ENCODE measurements at places on chromosomes 12 and 14.

DNA sequence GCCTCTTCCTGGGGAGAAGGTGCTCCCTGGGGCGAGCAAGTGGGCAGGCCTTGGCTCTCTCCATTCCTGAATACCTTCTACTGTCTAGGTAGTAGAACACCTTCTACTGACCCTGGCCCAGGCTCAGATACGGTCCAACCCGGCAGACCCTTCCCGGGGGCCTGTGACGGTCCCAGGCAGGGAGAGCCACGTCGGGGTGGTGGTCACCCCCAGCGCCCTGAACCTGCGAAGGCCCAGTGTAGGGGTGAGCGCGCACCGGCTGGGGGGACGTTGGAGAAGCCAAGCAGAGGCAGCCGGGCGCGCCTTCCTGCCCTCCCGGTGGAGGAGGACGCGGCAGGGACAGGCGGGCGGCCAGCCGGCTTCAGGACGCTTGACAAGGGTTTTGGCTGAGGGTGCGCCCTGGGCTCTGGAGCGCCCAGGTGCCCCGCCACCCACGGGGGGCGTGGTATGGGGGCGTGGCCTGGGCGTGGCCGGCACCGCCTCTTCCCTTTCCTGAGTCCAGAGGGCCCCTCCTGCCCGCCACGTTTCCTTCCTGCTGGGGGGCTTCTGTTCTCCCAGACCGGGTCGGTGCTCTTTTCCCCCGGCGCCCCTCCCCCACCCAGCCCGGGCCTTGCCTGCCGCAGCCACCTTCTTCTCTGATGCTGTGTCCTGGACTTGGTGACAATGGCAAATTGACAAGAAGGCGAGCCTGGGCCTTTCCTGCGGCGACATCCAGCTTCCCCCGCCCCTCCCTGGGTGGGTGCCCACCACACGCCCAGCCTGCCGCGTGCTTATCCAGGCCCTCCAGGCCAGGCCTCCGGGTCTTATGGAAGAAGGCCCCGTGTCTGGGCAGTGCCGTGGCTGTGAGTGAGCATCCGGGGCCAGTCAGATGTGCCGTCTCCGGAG is 24.5 kb upstream of the PPP1R13B start:
- no peak for DNase-seq

GRCh38 chr12:31492599-31493196 is 98.2 kb downstream of the DENND5B start:
- DNase-seq: no peak

GRCh38 chr12:107955966-107956643 is 173.0 kb upstream of the WSCD2 start:
- no peak for DNase-seq

DNA sequence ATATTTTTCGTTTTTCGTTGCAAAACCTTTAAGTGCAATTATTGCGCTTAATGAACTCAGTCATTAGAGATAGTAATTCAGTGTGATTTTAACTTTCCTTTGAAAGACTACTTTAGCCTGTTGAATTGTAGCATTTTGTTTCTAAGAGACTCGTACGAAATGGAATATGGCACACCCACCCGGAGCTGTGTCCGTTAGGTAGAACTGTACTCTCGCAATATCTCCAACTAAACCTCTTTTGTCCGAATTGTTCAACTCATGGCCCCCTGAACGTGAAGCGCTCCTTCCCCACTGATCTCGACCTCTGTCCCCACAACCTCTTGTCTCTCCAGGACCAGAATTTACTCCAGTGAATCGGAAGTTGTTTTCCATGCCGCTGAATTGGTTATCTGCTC is 800 bp downstream of the PCNX4 start:
- DNase-seq: no peak

DNA sequence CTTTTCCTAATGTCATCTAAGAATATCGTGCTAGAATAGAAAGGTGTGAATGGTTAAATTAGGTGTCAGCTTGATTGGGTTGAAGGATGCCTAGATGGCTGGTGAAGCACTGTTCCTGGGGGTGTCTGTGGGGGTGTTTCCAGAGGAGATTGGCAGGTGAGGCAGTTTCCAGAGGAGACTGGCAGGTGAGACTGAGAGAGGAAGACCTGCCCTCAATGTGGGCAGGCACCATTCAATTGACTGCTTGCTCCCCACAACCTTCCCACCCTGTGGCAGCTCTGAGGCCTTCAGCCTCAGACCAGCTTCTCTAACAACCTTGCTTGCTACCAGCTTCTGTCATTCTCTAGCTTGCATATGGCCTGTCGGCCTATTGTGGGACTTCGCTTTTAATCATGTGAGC is 9.2 kb downstream of the RNASE9 start:
- DNase-seq: no peak

GRCh38 chr12:27112871-27113270 is 30.5 kb upstream of the C12orf71 start:
- DNase-seq: no peak

Measured in DMS153 (cell line).